ENCODE measurements at places on chromosomes 1 and 21. TPM values are rescaled to one million over a fixed set of nuclear protein-coding genes. Genes with fewer than 3 reads are reported as not detected.
A peak's percentile ranks its signal among the peaks of the same experiment; 100 is the strongest.

- no peak for DNase-seq
These were observed 11.0 kb upstream of the CDK18 start for GRCh38 chr1:205493241-205494085.

DOCK7 gene
- 8.3 TPM for total RNA-seq

DNA sequence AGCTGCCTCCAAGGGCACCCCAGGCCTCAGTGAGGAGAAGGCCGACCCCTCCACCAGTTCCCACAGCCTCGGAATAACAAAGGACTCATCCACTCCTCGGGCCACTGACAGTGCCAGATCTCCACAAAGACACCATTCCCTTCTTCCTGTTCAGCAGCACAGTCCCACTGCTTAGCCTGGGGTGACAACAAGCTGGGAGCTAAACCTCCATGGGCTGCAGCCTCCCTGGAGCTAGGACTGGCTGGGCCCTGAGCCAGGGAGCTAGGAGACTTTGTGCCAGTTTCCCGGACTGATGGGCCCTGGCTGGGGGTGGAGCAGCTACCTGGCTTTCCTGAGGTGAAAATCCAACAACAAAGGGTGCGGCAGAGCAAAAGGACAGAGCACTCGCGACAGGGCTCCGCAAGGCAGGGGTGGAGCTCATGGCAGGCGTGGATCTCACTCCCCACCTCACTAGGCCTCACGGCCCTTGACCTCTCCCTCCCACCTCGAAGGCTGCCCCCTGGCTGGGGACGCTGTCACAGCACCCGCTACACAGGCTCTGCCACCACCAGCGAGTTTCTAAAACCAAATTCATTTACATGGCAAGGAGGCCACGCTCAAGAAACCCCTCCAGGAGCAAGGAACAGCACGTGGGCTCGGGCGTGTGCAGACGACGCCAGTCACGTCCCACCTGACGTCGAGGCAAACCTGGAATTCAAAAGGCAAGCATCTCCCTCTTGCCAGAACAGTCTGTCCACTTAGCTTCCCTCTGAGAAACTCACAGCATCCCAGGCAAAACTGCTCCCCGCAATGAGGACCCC lies 13.8 kb downstream of the SLC35E2B start:
- peak; percentile 78 for DNase-seq

GRCh38 chr1:210715072-210715471 lies 386.4 kb downstream of the HHAT start:
- no peak for DNase-seq

SUSD4 gene
- total RNA-seq: 1.2 TPM

All from activated naive CD4-positive, alpha-beta T cell treated with anti-CD3 and anti-CD28 coated beads, Interleukin-2, amount 50 U/mL, for 72 hours (primary cell).